ENCODE measurements at places on chromosomes 12 and 14. TPM values are rescaled to one million over a fixed set of nuclear protein-coding genes. Genes with fewer than 3 reads are reported as not detected.

- DNase-seq: no peak
- H3K27ac ChIP-seq: no peak overlapping the region
- no peaks in the 10 kb centered on the region for H3K4me1 ChIP-seq
- H3K27me3 ChIP-seq: no peaks in the 10 kb centered on the region
- no peaks in the 10 kb centered on the region for H3K36me3 ChIP-seq
These were observed 1150.7 kb downstream of the FSCB start for GRCh38 chr14:43356382-43356781.

DNA sequence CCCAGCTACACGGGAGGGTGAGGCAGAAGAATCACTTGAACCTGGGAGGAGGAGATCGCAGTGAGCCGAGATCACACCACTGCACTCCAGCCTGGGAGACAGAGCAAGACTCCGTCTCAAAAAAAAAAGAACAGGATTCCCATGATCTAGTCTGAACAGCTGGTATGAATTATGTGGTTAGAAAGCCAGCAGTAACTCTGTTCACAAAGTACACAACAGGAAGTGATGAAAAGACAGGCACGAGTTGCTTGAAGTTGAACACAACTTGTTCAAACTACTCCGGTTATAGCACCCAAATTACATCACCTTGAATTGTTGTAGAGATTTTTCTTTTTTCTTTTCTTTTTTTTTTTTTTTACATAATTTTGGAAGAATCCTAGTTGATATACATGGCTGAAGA lies 238.8 kb upstream of the RGS6 start:
- H3K36me3 ChIP-seq: no peaks in the 10 kb centered on the region
- no peak overlapping the region for H3K27ac ChIP-seq
- no peak for DNase-seq
- peaks cover 8% of the 10 kb centered on the region for H3K4me1 ChIP-seq
- no peak overlapping the region for H3K4me3 ChIP-seq

DNA sequence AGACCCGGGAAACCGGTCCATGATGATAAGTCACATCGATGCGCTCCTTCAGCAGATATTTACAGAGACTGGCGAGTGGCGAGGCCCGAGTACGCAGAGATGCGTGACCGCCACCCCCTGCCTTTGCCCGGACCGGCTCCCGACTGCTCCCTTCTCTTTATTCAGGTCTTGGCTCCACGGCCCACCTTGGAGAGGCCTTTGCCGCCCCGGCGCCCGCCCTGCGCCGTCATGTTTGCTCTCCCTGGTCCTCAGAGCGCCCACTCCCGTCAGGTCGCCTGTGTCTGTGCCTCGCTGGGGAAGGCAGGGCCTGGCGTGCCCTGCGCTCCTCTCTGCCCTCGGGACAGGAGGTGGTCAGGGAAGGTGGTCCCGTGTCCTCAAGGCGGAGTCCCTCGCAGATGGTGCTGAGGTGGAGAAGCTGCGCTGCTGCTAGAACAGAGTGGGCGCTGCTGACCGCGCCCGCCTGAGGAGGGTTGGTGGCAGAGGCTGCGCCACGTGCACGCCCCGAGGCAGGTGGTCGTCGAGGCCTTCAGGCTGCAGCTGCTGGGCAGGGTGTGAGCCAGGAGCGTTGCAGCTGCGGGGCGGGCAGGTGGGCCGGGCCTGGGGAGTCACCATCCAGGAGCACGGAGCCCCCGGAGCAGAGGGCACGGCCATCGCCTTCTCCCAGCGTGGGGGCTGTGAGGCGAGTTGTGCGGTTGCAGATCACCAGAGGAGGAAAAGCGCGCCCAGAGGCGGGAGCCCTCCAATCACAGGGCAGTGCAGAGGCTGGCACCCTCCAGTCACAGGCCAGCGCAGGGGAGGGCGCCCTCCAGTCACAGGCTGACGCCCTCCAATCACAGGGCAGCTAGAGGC lies 27.2 kb downstream of the DDX51 start:
- H3K4me3 ChIP-seq: no peak overlapping the region
- no peaks in the 10 kb centered on the region for H3K36me3 ChIP-seq
- H3K4me1 ChIP-seq: no peaks in the 10 kb centered on the region
- H3K27me3 ChIP-seq: no peaks in the 10 kb centered on the region
- H3K27ac ChIP-seq: no peak overlapping the region
- no peak for DNase-seq

DNA sequence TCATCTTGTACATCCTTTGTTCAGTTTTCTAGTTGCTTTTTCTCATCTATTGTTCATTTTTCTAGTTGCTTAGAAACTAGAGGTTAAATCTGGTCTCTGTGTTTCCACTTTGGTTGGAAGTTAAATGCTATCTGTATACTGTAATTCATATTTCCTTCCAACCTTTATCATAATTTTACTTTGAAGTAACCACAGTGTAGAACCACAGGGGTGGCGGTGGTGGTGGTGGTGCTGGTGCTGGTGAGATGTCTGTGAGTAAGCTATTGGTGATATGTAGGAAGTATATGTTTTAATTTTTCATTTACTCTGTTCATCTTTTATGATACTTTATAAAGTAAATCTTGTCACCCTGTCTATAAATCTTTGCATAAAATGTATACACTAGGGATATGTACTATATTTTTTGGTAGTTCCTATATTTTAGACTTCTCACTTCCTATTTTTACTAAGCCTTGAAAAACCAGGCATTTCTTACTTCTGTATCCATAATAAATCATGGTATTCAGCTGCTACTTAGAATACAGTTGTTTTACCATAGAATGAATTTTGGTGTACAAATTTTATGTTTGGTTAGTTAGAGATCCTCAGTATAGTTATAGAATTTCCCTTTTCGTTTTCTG lies 31.9 kb downstream of the CCDC91 start:
- H3K4me1 ChIP-seq: no peaks in the 10 kb centered on the region
- H3K36me3 ChIP-seq: no peaks in the 10 kb centered on the region
- DNase-seq: no peak
- H3K27me3 ChIP-seq: no peaks in the 10 kb centered on the region

GRCh38 chr14:76051717-76052465 lies 66.3 kb downstream of the IFT43 start:
- H3K4me1 ChIP-seq: no peaks in the 10 kb centered on the region
- no peaks in the 10 kb centered on the region for H3K27me3 ChIP-seq
- no peak overlapping the region for H3K4me3 ChIP-seq

GRCh38 chr14:104290058-104290667 lies 151.8 kb downstream of the KIF26A start:
- no peaks in the 10 kb centered on the region for H3K36me3 ChIP-seq
- H3K27me3 ChIP-seq: no peaks in the 10 kb centered on the region
- H3K4me1 ChIP-seq: no peaks in the 10 kb centered on the region
- H3K4me3 ChIP-seq: no peak overlapping the region
- no peak for DNase-seq

- no peaks in the 10 kb centered on the region for H3K36me3 ChIP-seq
- H3K4me1 ChIP-seq: no peaks in the 10 kb centered on the region
- H3K27ac ChIP-seq: no peak overlapping the region
- no peak overlapping the region for H3K4me3 ChIP-seq
These were observed 331.9 kb downstream of the BTG1 start for GRCh38 chr12:91813701-91814100.

HELB gene
- 0.48 TPM for polyA plus RNA-seq

MDM1 gene
- 2.9 TPM for polyA plus RNA-seq

MYF5 gene
- polyA plus RNA-seq: not detected

GPD1 gene
- polyA plus RNA-seq: 0.10 TPM
